ENCODE measurements at places on chromosomes 7 and 10.

GRCh38 chr10:8638088-8638672 lies 583.7 kb downstream of the GATA3 start:
- no peak for DNase-seq

DNA sequence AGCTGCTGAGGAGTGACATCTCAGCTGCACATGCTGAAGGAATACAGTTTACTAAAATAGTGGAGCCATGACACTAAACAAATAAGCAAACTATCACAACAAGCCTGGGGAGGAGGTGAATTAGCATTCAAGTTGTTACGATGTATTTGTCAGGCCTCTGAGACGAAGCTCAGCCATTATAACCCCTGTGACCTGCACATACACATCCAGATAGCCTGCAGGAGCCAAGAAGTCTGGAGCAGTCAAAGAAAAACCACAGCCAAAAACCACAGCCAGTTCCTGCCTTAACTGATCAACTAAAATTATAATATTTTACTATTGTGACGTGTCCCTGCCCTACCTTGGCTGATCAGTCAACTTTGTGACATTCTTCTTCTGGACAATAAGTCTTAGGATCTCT lies 68.6 kb downstream of the NSUN6 start:
- DNase-seq = no peak

DNA sequence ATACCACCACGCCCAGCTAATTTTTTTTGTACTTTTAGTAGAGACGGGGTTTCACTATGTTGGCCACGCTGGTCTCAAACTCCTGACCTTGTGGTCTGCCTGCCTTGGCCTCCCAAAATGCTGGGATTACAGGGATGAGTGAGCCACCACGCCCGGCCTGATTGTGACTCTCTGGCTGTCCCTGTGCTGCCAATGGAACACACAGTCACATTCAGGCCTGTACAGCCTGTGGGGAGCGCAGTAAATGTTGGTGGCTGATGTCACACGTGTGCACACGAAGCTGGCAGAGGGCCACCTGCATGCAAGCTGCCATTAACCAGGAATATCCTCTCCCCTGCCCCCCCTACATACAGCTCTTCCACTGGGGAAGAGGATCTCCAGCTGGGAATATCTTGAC lies 22.1 kb downstream of the POLL start:
- DNase-seq = no peak

DNA sequence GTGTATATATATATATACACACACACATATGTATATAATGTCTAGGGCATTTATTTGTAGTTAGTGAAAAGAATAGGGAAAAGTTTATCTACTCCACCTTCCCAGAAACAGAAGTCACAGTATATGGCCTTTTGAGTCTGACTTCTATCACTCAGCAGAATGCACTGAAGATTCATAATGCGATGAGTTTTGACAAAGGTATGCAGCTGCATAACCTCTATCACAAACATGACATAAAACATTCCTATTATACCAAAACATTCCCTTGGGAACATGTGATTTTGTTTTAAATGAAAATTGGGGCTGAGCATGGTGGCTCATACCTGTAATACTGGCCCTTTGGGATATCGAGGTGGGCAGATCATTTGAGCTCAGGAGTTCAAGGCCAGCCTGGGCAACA lies 137.3 kb upstream of the EEPD1 start:
- no peak for DNase-seq

DNA sequence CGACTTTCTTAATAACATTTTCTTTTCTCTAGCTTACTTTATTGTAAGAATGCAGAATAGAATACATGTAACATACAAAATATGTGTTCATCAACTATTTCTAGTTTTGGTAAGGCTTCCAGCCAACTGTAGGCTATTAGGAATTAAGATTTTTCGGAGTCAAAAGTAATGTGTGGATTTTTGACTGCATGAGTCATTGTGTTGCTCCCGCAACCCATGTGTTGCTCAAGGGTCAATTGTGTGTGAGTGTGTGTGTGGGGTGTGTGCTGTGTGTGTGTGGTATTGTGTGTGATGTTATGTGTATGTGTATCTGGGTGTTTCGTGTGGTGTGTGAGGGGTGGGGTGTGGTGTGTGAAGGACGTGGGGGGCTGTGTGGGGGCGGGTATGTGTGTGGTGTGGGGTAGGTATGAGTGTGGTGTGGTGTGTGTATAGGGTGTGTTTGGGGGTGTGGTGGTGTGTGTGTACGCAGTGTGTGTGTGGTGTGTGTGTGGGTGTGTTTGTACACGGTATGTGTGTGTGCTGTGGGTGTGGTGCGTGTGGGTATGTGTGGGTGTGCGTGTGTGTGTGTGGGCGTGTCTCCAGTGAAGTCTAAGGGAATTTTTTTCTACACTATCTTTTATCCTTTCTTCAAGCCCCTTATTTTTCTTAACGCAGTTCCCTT lies 60.5 kb downstream of the RSU1 start:
- DNase-seq = no peak
